Stimulated activated CD4-positive, alpha-beta T cell treated with anti-CD3 and anti-CD28 coated beads, Interleukin-12 subunit alpha, Interleukin-12 subunit beta, amount 100 ng/mL, for 4 hours (primary cell): ENCODE measurements at places on chromosomes 11 and 22.
A peak's percentile ranks its signal among the peaks of the same experiment; 100 is the strongest.

DNA sequence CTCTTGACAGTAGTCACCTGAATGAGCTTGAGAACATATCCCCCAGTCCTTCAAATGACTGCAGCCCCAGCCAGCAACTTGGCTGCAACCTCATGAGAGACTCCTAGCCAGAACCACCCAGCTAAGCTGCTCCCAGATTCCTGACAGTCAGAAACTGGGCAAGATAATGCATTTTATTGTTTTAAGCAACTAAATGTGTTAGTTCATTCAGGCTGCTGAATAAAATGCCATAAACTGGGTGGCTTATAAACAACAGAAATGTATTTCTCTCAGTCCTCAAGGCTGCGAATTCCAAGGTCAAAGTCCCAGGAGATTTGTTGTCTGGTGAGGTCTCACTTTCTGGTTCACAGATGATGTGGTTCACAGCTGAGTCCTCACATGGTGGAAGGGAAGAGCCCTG, 5.8 kb upstream of the PAMR1 start:
- no peak for DNase-seq

DNA sequence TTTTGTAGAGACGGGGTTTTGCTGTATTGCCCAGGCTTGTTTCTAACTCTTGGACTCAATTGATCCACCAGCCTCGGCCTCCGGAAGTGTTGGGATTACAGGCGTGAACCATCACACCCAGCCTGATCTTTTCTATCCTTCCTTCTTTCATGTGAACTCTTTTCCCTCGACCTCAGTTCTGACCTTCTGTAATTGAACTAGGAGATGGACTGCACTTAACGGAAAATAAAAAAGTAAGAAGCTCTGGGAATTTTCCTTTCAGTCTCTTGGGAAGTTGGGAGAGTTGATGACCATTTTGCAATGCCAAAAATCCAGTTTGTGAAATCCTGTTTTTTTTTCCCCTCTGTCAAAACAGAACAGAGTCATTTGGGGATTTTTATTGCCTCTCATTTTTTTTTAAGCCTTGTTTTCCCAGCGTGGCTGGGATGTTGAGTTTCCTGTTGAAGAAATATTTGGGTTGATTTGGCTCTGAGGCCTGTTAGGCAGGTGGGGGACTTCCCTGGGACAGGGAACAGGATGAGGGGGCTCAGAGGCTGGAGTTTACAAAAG, 26.9 kb upstream of the CYB5R3 start:
- no peak for DNase-seq

DNA sequence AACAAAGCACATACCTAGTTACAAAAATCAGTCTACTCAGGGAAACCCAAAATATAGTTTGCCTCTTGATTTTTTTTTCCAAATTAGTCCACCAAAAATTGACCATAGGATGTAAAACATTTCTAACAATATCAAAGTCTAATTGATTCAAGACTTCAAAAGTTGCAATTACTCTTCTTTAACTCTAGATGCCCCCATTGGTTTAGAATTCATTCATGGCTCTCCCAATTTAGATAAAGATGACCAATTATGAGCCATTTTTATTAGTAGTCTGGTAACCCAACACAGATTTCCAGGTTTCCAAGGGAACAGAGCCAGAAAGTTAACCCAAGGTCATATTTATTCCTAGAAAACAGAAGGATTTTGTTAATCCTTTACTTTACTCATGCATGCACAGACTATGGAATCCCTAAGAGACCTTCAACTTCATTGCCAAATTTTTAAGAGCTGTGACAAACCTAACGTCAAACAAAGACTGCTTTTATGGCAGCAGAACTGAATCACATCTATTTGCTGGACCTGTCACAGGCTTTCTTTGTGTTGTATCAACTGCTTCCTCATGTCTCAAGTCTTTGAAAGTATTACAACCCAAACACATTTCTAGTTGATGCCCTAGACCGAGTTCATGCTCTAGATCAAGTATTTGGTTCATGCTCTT, 55.3 kb downstream of the C22orf42 start:
- no peak for DNase-seq

DNA sequence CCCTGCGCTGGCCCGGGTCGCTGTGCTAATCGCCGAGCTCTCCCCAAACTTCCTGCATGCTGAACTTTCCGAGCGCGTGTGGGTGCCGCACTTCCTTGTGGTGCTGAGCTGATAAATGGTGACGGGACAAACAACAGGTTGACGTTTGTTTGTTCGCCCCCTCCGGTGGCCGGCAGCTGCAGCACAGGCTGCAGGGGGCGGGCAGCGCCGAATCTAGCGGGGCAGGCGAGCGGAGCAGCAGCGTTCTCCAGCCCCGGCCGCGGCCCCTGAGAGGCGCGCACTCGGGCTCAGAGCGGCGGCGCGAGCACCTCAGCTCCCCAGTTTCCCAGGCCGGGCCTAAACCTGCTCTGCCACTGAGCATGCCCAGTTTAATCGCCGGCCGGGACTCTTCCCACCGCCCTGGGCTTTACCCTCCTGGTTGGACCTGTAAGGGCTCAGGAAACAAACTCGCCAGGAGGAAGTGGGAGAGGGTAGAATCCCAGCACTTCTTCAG, at the start of gene PDGFD:
TSS of gene PDGFD (minus strand) at position 120 of the 493 bp plus-strand sequence.
- no peak for DNase-seq

GRCh38 chr11:64089915-64090805, 54.4 kb downstream of the FLRT1 start:
- DNase-seq, result no peak

- DNase-seq, result no peak
Measured at GRCh38 chr11:75533896-75534258, 8.1 kb upstream of the GDPD5 start.

- no peak for DNase-seq
Measured at GRCh38 chr11:12625438-12626071, 48.7 kb upstream of the TEAD1 start.

DNA sequence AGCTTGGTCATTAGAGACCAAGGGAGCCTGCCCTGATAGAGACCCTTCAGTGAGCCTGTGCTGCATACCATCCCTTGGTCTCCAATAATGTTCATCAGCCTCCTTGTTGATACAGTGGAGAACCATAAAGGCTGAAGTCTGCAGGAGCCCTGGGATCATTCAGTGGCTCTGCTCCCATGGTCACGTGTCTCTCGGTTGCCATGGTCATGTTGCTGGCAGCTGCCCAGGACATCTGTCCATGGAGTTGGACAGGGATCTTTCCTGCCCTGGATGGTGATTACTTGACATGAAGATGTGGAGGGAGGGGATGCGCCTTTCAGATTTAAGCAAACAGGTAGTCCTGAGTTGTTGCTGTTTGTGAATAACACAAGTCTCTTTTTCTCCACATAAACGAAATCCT, 38.2 kb downstream of the CYB5R2 start:
- DNase-seq, result no peak

- no peak for DNase-seq
Measured at GRCh38 chr22:19981171-19981960, 35.3 kb downstream of the ARVCF start.

DNA sequence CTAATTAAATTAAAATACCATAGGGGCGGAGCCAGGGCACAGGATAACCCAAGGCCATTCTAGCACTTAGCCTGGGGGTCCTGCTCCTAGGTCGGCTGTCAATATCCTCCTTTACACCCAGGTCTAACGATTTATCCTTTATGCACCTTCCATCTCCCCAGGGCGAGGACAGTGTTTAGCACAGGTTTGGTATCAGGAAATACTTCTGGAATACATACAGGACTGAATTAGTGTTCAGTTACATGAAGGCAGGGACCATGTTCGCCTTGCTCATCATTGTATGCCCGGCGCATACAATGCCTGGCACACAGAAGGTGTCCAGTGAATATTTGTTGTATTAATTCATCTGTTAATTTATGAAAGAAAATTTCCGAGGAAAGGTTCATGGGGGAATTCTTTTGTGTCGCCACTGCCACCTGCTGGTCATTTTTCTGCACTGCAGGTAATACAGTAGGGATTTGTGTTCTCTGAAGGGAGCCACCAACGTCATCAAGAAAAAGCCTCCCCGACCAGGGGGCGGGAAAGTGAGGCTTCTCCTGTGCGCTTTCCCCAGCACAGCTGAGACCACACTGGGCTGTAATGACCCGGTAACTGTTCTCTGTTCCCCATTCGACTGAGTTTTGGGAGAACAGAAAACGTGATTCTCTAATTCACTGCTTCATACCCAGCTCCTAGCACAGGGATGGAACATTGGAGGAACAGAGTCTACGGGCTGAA, 68.7 kb upstream of the ASPHD2 start:
- peak; percentile 62 for DNase-seq

DNA sequence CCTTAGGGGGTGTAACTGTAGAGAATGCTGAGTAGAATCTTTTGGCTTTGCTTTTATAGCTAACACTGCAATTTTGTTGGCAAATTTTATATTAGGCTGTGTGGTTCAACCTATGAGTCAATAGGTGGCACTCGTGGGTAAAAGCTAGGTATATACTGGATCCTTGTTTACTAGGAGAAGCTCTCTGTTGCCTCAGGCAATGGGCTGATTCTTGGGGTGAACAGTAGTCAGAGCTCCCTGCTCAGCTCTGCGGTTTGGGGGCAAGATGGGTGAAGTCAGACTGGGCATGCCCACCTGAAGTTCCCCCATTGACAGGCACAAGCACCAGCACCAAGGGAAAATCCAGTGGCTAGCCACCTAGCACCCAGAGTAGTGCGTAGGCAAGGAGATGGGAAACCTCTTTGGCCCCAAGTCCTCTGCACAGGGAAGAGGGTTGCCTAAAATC, 238.7 kb downstream of the FAM181B start:
- DNase-seq, result no peak

GRCh38 chr11:99327527-99327926, 306.8 kb downstream of the CNTN5 start:
- DNase-seq, result no peak

- DNase-seq, result no peak
Measured at GRCh38 chr11:113670149-113670830, 35.8 kb downstream of the TMPRSS5 start.

GRCh38 chr11:78061921-78062311, 1.7 kb upstream of the THRSP start:
- DNase-seq, result no peak

- DNase-seq, result no peak
Measured at GRCh38 chr11:90556606-90557005, 333.8 kb upstream of the CHORDC1 start.

- DNase-seq, result no peak
Measured at GRCh38 chr11:65275906-65276305, 14.1 kb downstream of the POLA2 start.

DNA sequence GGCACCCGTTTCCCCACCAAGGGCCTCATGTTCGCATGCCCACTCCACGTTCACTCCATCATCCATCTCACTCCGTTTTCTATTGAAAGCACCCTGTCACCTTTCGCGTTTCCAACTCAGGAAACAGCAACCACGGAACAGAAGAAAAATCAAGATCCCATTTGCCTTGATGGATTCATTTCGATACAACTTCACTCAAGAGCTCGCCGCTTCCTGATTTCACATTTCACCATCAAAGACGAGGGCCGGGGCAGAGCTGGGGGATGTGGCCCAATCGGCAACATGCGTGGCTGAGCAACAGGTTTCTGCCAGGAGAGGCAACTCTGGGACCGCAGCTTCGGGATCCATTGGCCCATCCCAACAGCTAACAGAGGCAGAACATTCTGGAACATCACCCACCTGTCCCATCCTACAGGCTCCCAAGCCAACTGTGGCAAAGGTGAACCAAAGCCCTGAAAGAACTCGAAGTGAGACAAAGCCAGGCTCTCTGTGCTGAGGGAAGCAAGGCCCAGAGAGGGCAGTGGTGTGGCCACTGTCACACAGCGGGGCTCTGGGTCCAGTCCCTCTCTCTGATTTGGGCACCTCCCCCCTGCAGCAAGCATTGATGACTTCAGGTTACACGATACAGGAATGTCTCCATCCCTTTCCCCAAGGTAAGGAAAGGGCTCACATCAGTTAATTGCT, 36.2 kb upstream of the CD5 start:
- peak; percentile 50 for DNase-seq

DNA sequence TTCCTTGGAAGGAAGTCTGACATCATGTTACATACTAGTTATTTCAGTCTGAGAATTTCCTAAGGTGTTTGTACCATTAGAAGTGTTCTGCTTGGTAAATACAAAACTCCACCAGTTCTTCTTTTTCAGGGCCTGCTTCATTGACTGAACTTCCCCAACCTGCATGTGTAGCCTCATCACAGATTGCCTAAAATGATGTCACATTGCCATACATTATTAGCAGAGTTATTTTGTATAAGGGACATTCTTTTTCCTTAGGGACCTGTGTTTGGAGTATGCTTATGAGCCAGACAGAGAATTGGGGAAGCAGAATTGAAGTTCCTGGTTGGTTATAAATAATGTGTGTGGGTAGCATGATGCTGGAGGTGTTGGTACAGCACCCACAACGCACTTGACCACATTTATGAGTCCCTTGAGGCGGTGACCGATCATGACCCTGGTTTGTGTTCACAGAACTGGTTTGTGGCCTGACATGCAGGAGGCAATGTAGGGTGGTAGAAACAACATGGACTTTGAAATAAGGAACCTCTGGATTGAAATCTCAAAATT, 16.4 kb upstream of the MMP7 start:
- no peak for DNase-seq

DNA sequence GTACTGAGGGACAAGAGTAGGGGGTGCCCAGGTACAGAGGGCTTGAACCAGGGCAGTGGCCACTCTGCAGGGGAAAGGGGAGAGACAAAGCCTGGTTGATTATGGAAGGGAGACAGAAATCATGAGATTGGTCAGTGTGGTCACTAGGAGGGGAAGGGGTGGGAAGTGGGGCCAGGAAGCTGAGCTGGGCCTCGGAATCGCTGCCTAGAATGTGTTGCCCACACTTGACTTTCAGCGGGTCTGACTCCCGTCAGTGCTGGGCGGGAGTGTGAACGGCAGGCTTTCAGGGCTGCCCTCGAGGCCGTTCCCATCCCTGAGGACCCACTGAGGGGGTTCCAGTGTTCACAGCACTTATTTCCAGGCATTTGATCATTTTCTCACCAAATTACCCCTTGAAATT, 5.9 kb downstream of the DAGLA start:
- no peak for DNase-seq

- DNase-seq, result no peak
Measured at GRCh38 chr11:15591112-15591537, 476.4 kb downstream of the INSC start.

DNA sequence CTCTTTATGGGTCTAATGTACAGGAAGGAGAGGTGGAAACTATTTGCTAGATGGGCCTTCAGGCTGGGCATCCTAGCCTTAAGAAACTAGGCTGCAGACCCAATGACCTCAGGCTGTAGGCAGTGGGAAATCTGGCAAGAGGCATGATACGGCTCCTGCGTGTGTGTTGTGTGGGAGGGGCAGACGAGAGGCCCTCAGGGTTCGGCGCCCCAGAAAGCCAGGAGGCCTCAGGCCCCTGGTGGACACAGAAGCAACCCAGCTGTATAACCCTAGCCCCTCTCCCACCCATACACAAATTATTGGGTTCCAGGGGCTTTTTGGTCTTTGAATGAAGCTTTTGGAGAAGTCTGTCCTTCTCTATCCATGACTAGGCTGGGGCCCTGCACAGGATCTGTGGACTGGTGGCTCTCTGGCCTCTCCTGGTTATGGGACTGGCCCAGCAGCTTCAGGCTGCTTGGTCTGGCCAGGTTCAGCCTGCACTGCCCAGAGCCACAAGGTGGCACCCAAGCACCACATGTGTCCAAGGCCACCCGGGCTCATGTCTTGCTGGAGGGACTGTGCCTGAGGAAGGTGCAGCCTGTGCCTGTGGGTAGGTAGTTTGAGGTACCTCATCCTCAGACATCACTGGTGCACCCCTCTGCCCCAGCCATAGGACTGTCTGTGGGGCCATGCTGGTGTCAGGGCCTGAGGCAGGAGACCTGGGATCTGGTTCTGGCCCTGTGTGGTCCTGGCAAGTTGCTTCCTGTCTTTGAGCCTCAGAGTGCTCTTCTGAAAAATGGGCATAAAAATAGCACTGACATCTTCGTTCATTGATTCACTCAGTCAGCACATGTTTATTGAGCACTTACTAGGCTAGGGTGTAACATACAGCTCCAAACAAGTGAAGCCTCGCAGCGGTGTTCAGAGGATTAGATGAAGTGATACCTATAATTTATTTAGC, 87.5 kb downstream of the RRM1 start:
- no peak for DNase-seq
